ENCODE measurements at places on chromosomes 7 and 10. TPM values are rescaled to one million over a fixed set of nuclear protein-coding genes. Genes with fewer than 3 reads are reported as not detected.
A peak's percentile ranks its signal among the peaks of the same experiment; 100 is the strongest.

- DNase-seq = peak; percentile 10
These were observed 5.1 kb downstream of the RAPGEF5 start for GRCh38 chr7:22351878-22352277.

DNA sequence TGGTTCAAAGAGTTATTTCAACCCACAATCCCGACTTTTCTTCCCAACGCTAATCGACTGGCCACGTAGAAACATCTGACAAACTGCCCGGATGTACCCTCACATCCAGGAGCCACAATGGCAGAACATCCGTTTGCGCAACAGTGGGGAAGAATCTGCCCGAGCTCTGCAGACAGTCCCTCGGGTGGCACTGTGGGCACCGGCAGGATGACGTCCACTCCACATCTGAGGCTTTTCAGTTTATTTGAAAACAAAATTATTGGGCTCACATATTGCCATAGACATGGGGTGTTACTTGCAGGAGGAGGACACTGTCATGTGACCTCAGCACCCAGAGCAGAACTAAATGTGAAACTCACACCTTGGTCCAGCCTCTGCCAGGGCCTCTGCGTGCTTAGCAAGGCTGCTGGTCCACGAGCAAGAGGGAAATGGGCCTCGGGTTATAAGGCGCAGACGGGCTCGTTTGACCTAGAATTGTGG lies 84.1 kb downstream of the MKI67 start:
- DNase-seq = no peak

The PRSS37 gene
- not detected for total RNA-seq

DNA sequence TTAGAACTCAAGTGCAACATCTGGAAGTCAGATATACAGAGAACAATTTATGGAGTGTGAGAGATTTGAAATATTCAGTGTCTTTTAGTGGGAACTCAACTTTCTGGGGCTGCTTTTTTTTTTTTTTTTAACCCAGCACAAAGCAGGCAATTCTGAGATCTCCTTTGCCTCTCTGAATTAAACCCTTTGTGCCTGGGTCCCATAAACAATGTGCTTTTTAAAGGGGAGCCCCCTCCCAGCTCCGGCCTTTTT lies 146.8 kb downstream of the CELF2 start:
- no peak for DNase-seq

GRCh38 chr7:122219253-122219865 lies 75.3 kb upstream of the AASS start:
- DNase-seq = peak; percentile 55

DNA sequence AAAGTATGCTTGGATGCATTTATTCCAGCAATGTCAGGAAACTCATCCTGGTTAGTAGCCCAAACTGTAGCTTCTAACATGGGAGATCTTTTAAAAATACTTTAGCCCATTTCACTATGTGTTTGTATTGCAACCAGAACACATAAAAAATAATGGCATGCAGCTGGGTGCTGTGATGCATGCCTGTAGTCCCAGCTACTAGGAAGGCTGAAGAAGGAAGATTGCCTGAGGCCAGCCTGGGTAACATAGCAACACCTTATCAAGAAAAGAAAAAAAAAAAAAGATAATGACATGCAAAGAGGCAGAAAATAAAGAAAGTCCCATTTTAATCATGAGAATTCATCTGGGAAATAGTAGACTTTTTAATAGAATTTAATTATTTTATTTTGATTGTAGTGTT lies 517.0 kb upstream of the TEX47 start:
- DNase-seq = no peak

DNA sequence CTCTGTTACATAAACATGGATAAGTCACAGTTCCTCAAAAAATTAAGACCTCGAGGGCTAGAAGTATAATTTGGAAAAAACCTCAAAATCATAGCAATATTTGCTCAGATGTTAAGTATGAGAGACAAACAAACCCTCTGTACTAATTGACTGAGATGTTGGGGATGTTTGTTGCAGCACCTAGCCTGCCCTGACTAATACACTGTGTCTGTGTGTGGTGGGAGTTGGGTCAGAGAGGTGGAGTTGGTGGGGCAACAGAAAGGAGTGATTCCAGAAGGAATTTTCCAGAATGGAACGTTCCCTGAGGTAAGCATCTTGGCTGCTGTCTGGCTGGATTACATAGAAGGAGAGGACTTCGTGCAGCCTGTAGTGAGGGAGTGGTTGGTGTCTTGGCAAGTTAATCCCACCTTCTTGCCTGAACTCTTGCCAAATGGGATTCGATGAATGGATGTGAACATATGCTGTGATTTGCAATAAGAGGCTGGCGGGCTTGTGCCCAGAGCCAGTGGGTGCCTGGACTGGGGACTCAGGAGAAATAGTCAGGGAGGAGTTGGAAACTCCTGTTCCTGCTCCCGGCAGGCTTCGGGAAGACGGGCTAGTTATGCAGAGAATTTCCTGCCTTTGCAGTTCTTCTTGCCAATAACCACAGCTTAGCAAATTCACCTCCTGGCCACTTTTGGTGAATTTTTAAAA lies 9.3 kb upstream of the FAM180A start:
- DNase-seq = peak; percentile 75
